ENCODE measurements at places on chromosomes 7 and 10. TPM values are rescaled to one million over a fixed set of nuclear protein-coding genes. Genes with fewer than 3 reads are reported as not detected.

Gene PHKG1
- 1.6 TPM for polyA plus RNA-seq

GRCh38 chr10:32459051-32459698, 13.2 kb downstream of the CCDC7 start:
- no peak for DNase-seq

- DNase-seq, result no peak
These were observed 33.1 kb downstream of the CACNA2D1 start for GRCh38 chr7:82410461-82410860.

GRCh38 chr7:94313926-94314325, 80.8 kb upstream of the COL1A2 start:
- DNase-seq, result no peak

- peak; percentile 45 for DNase-seq
These were observed 785 bp downstream of the WDR86 start for GRCh38 chr7:151408839-151409666.

- DNase-seq, result no peak
These were observed 101.1 kb downstream of the TNS3 start for GRCh38 chr7:47480576-47481538.
